CD4-positive, alpha-beta memory T cell (primary cell): ENCODE measurements at places on chromosomes 16 and 17. TPM values are rescaled to one million over a fixed set of nuclear protein-coding genes. Genes with fewer than 3 reads are reported as not detected.

Gene CHMP1A
- total RNA-seq = 88.9 TPM

Gene KAT2A
- total RNA-seq = 39.9 TPM

Gene FBXO39
- 0.20 TPM for total RNA-seq

Gene ASGR2
- total RNA-seq = not detected

Gene CMTM2
- total RNA-seq = 0.72 TPM

Gene CCDC154
- 12.1 TPM for total RNA-seq

Gene PPL
- not detected for total RNA-seq

Gene ASGR1
- total RNA-seq = not detected

Gene TP53TG3B
- total RNA-seq = not detected

Gene SALL1
- not detected for total RNA-seq

Gene NR1D1
- 14.8 TPM for total RNA-seq

Gene RRAD
- 0.29 TPM for total RNA-seq

Gene GPR142
- total RNA-seq = not detected

Gene CTF1
- total RNA-seq = 0.19 TPM

Gene PLK1
- total RNA-seq = 3.0 TPM

Gene ELMO3
- total RNA-seq = 10.6 TPM

Gene KCNJ16
- not detected for total RNA-seq

Gene CA10
- not detected for total RNA-seq

Gene KRTAP9-8
- not detected for total RNA-seq

Gene LUC7L
- 157 TPM for total RNA-seq

Gene TMEM88
- total RNA-seq = 7.9 TPM

Gene TSR1
- 31.7 TPM for total RNA-seq

Gene DGKE
- 36.7 TPM for total RNA-seq

Gene NATD1
- 13.1 TPM for total RNA-seq

Gene TNP2
- total RNA-seq = not detected

Gene GRIN2A
- not detected for total RNA-seq

Gene LDHD
- total RNA-seq = 0.20 TPM

Gene TNK1
- total RNA-seq = 15.9 TPM

Gene MYH2
- not detected for total RNA-seq

Gene ITGAD
- total RNA-seq = not detected

Gene DHRS7C
- total RNA-seq = not detected

Gene TMIGD1
- not detected for total RNA-seq

Gene PABPN1L
- total RNA-seq = not detected

Gene C1QTNF1
- not detected for total RNA-seq

Gene BICDL2
- total RNA-seq = not detected

Gene RAD51C
- total RNA-seq = 25.8 TPM

Gene SRL
- total RNA-seq = not detected

Gene ADCY7
- 230 TPM for total RNA-seq

Gene SNX20
- total RNA-seq = 90.1 TPM

Gene ODAD4
- not detected for total RNA-seq

Gene TGFB1I1
- total RNA-seq = 0.42 TPM

Gene BEAN1
- total RNA-seq = not detected

Gene CD300LB
- total RNA-seq = 0.17 TPM

Gene EMP2
- total RNA-seq = not detected

Gene C16orf92
- total RNA-seq = not detected
